Neural crest cell (in vitro differentiated cells): ENCODE measurements at places on chromosomes 3 and 15. TPM values are rescaled to one million over a fixed set of nuclear protein-coding genes. Genes with fewer than 3 reads are reported as not detected.
A peak's percentile ranks its signal among the peaks of the same experiment; 100 is the strongest.

Gene C2CD4A
- not detected in 2 replicates for total RNA-seq

- DNase-seq, result peak; percentile 66
Measured at GRCh38 chr3:111338059-111338698, 203.8 kb upstream of the CD96 start.

Gene CD200R1
- total RNA-seq, result not detected in 2 replicates

DNA sequence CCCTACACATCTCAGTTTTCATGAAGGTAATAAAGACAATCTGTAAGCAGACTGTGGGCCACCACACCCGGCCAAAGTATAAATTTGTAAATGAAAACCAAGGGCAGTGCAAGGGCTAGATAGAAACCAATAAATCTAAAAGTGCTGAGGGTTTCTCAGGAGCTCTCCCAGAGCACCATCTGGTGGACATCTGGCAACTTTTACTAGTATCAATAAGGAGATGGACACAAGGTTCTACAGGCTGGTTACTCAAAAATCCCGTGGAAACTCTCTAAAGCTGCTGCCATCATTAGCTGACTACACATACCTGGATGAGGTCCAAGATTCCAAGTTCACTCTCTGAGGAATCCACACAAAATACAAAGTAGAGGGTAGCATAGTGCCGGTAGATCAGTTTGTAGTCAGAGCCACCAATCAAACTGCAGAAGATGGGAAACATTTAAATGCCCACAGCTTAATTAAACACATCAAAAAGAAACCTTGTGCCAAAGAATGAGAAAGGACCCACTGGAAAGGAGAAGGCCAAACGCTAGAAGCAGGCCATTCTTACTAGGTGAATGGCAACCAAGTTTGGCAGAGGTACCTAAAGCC, 5.5 kb downstream of the AP3S2 start:
- no peak for DNase-seq

GRCh38 chr3:156142702-156143101, 22.3 kb downstream of the KCNAB1 start:
- no peak for DNase-seq

GRCh38 chr3:172098698-172099494, 59.5 kb downstream of the FNDC3B start:
- DNase-seq, result no peak

DNA sequence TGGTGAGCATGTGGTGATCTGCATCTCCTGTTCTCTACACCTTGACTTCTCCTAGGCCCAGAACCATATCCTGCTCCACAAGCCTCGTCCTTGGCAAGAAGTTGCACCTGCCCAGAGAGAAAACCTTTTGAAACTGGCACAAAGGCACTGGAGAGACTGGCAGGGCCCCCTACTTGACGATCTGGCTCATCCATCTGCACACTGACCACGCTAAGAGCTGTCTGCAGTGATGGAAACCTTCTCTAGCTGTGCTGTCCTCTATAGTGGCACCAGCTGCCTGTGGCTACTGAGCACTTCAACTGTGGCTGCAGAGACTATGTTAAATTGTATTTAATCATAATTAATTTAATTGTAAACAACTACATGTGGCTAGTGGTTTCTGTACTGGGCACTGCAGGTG, 26.2 kb upstream of the SRP14 start:
- DNase-seq, result no peak

Gene PEX5L
- 0.96 and 1.7 TPM in 2 replicates for total RNA-seq

Gene GOLGA8M
- 0.40 and 0.82 TPM in 2 replicates for total RNA-seq

Gene CELSR3
- total RNA-seq, result 26.5 and 27.2 TPM in 2 replicates

Gene GOLGA8J
- total RNA-seq, result 0.32 and 0.54 TPM in 2 replicates

Gene GABRG3
- total RNA-seq, result 4.5 and 5.2 TPM in 2 replicates

Gene RAD54L2
- total RNA-seq, result 56.6 and 58.1 TPM in 2 replicates

DNA sequence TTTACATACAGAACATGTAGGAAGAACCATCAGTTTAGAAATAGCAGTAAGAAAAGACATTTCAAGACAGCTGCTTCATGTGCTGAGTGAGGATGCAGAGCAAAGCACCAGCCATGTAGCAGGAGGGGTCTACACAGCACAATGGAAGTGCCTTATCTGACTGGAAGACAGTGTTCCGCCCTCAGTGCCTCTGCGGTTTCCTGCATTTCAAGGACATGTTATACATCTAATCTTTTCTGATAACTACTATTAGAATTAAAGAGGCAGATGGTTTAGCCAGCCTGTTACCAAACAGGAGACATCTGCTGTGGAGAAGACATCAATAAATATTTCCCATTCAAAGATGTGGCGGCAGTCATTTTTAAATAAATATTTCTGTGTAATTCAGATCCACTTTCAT, 10.6 kb downstream of the LSG1 start:
- no peak for DNase-seq

DNA sequence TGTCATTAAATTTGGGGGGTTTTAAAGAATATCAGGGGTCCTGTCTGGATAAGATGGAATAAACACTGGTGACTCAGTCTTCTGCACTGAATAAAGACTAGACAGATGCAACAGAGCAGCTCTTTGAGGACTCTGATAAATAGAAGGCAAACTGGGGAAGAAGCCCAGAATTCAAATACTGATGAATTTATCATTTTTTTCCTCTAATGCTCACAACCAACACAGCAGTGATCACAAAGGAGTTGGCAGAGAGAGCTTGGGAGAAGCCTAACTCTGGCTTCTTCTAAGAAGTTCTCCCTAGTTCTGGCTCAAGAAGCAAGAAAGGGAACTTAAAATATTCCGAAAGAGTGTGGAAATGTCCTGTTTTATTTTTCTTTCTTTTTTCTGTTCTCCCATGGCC, 597.8 kb downstream of the FGF12 start:
- DNase-seq, result no peak

DNA sequence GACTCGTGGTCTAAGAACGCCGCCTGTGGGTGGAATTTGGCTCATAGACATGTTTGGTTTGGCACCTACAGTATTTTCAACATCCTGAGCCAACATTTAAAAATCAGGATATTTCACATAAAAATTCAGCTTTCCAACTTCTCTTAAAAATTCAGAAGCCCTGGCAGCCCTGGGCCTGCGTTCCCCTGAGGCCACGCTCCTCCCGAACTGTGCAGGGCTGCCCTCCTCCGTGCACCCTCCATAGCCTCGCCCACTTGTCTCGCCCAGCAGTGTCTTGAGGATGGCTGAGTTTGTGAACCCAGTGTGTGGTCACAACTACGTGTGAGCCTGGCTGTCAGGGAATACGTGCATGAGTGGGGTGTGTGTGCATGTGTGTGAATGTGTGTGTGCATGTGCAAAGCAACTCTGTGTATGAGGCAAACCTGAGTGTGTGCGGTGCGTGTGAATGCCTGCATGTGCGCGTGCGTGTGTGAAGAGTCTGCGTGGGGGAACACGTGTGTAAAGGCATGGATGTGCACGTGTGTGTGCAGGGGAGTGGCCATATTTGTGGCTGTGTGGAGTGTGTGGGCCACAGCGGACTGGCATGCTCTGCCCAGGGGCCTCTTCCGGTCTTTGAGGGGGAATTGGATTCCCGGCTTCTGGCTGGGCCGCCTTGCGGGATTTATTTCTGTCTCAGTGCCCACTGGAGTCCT, 30.9 kb downstream of the PTH1R start:
- DNase-seq, result no peak

DNA sequence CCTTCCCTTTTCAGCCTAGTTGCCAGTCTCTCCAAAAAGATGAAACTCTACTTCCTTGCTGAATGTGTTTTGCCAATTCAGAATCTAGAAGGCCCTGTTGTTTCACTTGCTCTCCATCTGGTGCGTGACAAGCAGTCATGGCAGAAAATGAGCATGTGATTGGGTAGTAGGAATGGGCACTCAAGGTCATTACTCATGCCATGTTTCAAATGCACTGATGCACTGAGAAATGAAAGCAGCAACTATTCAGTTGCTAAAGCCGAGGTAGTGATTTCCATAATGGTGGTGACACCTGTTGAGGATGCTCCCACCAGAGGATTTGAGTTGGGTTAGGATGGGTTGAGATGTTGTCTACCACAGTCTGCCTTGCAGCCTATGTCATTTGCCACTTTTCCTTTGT, 12.7 kb downstream of the ZBTB38 start:
- DNase-seq, result no peak

GRCh38 chr3:48949376-48949717, 30.7 kb downstream of the ARIH2 start:
- DNase-seq, result no peak

- peak; percentile 35 for DNase-seq
Measured at GRCh38 chr3:195895861-195896360, 12.4 kb downstream of the TNK2 start.

DNA sequence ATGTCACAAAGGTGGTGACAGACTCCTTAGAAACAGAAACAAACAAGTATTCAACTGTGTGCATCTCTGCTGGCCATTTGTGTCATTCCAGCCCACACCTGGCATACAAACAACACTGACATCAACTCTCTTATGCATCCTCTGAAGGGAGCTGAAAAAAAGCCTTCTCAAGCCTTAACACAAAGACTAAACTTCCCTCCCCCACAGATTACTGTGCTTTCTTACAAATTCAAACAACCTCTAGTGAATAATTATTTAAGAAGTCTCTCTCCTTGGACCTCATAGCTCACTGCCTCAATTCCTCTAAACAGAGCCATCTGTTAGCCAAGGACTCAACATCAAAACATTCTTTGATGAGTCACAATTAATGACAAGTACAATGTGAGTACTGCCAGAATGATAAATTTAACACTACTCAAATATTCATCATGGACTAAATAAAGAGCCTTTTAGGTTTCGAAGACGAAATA, 132.1 kb downstream of the WDR76 start:
- no peak for DNase-seq

Gene TMEM87A
- total RNA-seq, result 33.0 and 34.8 TPM in 2 replicates

DNA sequence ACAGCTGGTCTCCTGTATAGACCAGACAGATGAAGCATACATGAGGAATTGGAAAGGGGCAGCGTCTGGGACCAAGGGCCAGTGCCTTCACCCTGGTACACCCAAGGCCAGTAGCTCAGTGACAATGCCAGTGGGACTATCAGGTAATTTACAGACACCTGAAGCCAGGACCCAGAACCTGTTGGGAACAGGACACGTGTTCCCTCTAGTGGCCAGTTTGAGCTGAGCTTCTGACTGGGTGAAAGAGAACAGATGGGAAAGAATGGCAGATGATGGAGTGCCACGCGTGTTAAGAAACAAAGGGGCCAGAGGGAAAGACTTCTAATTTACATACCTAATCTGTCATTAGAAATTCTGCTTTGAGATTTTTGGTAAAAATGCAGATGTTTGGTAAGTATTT, 5.1 kb upstream of the SLC25A38 start:
- peak; percentile 9 for DNase-seq
